NCI-H524 (cell line): ENCODE measurements at places on chromosomes 3 and 15.

GRCh38 chr3:118936811-118937210, 97.8 kb downstream of the IGSF11 start:
- DNase-seq, result peak; percentile 66

DNA sequence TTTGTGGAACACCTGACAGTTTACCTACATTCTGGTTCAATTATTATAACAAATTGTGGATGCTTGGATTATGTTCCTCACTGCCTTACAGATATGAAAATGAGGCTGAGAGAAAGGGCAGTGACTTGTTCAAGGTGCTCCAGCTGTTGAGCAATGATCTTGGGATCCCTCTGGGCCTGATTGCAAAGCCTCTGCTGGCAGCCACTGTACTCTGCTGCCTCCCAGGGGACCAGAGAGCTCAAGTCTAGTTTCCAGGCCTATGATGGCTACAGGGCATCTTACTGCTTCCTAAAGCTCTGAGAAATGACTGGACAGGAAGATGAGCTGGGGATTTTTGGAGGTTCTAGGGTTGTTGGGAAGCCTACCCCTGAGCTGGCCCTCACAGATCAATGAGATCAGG, 2.3 kb upstream of the SHC4 start:
- DNase-seq, result peak; percentile 34

GRCh38 chr3:37826933-37827332, 34.7 kb upstream of the CTDSPL start:
- no peak for DNase-seq

DNA sequence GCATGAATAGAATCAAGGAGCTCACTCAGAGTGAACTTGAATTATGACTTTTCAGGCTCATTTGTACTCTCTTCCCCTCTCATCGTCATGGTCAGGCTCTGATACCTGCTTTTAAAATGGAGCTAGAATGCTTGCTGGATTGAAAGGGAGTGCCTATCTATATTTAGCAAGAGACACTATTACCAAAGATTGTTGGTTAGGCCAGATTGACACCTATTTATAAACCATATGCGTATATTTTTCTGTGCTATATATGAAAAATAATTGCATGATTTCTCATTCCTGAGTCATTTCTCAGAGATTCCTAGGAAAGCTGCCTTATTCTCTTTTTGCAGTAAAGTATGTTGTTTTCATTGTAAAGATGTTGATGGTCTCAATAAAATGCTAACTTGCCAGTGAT, 9.6 kb downstream of the CCNDBP1 start:
- DNase-seq, result no peak

DNA sequence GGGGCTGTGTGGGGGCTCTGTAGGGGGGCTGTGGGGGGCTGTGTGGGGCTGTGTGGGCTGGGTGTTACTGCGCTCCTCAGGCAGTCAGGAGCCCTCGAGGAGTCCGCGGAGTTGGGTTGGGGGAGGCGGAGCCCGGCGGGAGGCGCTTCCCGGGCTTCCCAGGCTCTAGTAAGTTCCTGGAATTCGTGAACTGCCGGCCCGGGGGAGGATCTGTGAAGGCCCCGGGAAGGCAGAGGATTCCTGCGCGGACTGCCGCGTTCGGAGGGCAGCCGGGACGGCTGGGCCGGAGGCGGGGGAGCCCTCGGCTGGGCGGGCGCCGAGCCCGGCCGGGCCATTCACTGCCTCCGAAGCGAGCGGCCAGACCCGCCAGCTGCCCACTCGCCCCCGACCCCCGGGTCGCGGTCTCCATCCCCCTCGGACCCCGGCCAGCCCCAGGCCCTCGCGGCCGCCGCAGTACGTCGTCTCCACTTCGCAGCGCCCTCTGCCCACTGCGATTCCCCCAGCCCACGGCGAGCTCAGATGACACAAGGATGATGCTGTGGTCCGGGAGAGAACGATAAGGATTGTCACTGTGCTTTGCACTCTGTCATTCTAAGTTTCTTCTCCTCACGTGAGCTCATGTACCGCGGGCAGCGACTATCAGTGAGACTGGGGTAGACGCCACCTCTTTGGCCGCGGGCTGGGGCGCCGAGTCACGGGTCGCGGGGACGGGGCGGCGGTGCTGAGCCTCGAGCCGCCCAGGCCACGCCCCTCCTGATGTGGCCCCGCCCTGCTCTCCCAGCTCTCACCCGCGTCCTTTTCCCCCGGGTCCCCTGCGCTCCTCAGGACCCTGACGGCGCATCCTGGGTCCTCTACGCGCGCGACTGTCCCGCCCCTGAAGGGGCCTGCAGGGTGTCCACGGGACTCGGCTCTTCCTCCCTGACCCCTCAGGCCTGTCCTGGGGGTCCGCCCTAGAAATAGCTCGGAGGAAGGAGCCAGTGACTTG, 65.3 kb downstream of the KLF13 start:
- DNase-seq, result peak; percentile 30

DNA sequence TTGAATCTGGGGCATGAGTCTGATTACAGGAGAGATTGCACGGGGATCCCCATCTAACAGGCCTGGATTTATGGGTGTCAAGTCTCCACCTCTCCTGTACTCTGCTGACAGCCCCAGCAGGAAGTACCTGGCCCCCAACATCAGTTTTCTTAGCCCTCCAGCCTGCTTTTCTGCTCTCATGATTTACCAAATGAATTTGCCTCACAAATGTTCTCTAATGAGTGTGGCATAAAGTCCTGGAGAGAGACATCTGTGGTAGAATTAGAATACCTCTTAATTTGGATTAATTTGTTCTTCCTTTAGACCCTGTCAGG, 60.1 kb downstream of the FNDC3B start:
- DNase-seq, result peak; percentile 57
